ENCODE measurements at places on chromosomes 2 and 18.

DNA sequence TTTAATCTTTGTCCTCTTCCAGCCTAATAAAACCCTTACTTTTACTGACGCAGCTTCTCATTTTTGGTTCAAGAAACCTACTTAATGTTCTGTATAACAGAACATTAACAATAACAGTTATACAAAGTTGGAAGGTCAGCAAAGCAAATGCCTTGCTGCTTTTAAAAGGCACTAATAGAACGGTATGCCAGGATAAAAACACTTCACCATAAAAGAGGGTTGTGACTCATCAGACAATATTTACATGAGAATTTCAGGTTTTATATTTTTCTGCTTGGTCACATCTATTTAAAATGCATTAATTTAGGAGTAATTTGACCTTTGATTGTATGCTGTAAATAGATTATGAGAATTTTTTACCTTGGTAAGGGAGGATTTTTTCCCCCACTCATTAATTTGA, 3.0 kb downstream of the KLHL41 start:
- no peak for DNase-seq

DNA sequence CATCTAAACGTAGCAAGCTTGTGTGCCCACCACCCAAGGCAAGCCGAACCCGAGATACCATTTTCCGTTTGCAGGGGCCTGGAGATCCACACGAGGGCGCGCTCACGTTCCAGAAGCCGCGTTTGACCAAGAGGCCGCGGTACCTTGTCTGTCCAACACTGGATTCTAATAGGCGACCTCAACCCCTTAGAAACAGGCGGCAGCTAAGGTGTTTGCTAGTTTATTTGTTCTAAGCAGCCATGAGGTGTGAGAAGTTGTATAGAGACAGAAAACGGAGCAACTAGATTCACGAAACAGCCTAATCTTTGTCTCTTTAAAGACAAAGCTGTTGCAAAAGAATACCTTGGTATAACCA, 4.2 kb downstream of the HOXD11 start:
- DNase-seq = peak; percentile 71

GRCh38 chr2:236180076-236180816, 12.1 kb upstream of the GBX2 start:
- no peak for DNase-seq

GRCh38 chr2:70984576-70985282, 6.3 kb downstream of the ANKRD53 start:
- DNase-seq = peak; percentile 88

Measured in hematopoietic multipotent progenitor cell treated with erythropoietin and hydrocortisone succinate and interleukin-3 and kit ligand, for 4 days (in vitro differentiated cells).